ENCODE measurements at places on chromosomes 12 and 14. TPM values are rescaled to one million over a fixed set of nuclear protein-coding genes. Genes with fewer than 3 reads are reported as not detected.

NOP9 gene
- 23.7 TPM for total RNA-seq

RD3L gene
- not detected for total RNA-seq

ABCC9 gene
- 44.3 TPM for total RNA-seq

ACOT4 gene
- 0.38 TPM for total RNA-seq

SDR9C7 gene
- total RNA-seq = not detected

FOXN4 gene
- not detected for total RNA-seq

RASSF9 gene
- total RNA-seq = 0.89 TPM

PRICKLE1 gene
- 13.2 TPM for total RNA-seq

ZDHHC22 gene
- total RNA-seq = not detected

VRK1 gene
- total RNA-seq = 17.3 TPM

PLEKHG7 gene
- total RNA-seq = not detected

Measured in GM23248 (cell line).